HT1080 (cell line): ENCODE measurements at places on chromosomes 6 and 20.
A peak's percentile ranks its signal among the peaks of the same experiment; 100 is the strongest.

GRCh38 chr6:160248538-160248937 lies 10.1 kb downstream of the SLC22A2 start:
- peak; percentile 65 for DNase-seq

DNA sequence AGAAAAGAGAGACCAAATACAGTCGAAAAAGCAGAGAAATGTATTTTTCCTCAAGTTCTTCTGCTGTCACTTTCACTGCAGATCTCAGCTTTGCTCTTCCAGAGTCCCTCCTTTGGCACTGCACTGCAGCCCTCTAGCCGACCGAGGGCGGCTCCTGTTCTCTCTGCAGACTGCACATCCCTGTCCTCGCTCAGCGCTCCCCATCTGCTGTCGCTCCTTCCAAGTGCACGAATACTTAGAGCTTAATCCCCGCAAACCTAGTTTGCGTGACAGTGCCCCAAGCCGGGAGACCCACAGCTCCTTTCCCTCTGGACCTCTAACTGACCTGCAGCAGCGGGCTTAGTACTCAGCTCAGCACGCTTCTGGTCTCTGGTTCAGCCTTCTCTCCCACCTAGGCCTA lies 15.2 kb downstream of the RPP21 start:
- DNase-seq, result no peak

DNA sequence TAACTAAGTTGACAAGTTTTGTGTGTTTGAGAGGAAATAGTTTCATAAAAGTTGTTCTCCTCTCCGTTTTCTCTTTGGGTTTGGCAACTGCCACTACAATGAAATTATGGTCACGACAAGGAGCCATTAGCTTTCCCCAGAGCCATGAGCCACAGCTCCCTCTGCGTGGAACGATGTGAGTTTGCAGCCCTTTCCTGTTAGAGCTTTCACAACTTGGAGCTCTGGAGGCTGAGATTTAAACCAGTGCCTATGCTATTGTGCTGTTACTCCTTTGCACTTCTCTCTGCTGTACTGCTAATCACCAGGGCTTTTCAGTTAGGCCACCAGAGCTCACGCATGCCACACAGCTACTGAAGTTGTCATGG lies 29.3 kb upstream of the TXNDC5 start:
- no peak for DNase-seq

GRCh38 chr6:75932067-75932466 lies 140.4 kb downstream of the IMPG1 start:
- peak; percentile 26 for DNase-seq

DNA sequence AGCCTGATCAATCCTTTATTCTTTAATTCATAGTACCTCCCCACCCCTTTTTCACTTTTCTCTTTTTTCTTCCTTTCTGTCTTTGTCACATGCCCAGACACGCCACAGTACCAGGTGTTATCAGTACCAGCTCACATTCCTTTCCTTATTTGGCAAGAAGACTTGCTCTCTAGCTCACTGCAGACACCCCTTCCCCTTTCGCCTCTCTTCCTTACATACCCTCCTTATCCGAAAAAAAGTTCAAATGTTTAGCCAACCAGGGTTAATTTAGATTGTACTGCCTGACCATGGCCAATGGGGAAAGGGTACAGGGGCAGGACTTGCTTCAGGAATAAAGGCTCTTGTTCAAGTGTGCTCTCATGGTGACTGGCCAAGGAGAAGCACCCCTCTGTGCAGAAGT lies 9.3 kb upstream of the SIRPB2 start:
- DNase-seq, result no peak
